ENCODE measurements at places on chromosomes 2 and 18. TPM values are rescaled to one million over a fixed set of nuclear protein-coding genes. Genes with fewer than 3 reads are reported as not detected.
A peak's percentile ranks its signal among the peaks of the same experiment; 100 is the strongest.

The ADCYAP1 gene
- polyA plus RNA-seq: not detected

GRCh38 chr2:72929010-72929409 lies 11.7 kb downstream of the EMX1 start:
- no peaks in the 10 kb centered on the region for H3K4me1 ChIP-seq
- H3K36me3 ChIP-seq: no peaks in the 10 kb centered on the region
- no peak overlapping the region for H3K27ac ChIP-seq
- DNase-seq: no peak

The DTNA gene
- polyA plus RNA-seq: 47.8 TPM

The SALL3 gene
- not detected for polyA plus RNA-seq

GRCh38 chr2:122670897-122671296 lies 915.4 kb downstream of the TSN start:
- H3K36me3 ChIP-seq: no peaks in the 10 kb centered on the region
- H3K27ac ChIP-seq: no peak overlapping the region
- no peaks in the 10 kb centered on the region for H3K4me1 ChIP-seq
- DNase-seq: no peak
- H3K27me3 ChIP-seq: no peaks in the 10 kb centered on the region

The GPR148 gene
- not detected for polyA plus RNA-seq

GRCh38 chr2:216081012-216081411 lies 597 bp downstream of the PECR start:
- H3K36me3 ChIP-seq: no peaks in the 10 kb centered on the region
- no peak for DNase-seq
- H3K27ac ChIP-seq: no peak overlapping the region
- H3K4me1 ChIP-seq: no peaks in the 10 kb centered on the region
- peak overlapping the region; percentile 37 for H3K4me3 ChIP-seq

DNA sequence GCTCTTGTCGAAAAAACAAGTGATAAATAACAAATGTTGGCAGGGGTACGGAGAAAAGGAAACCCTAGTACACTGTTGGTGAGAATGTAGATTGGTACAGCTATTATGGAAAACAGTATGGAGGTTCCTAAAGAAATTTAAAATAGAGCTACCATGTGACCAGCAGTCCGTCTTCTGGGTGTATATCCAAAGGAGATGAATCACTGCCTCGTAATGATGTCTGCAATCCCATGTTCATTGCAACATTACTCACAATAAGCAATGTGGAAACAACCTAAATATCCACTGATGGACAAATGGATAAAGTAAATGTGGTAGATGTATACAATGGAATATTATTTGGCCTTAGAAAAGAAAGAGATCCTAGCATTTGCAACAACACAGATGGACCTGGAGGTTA lies 50.6 kb downstream of the SLC16A14 start:
- H3K27ac ChIP-seq: no peak overlapping the region
- H3K4me3 ChIP-seq: no peak overlapping the region
- no peaks in the 10 kb centered on the region for H3K36me3 ChIP-seq
- H3K4me1 ChIP-seq: no peaks in the 10 kb centered on the region
- H3K27me3 ChIP-seq: no peaks in the 10 kb centered on the region
- no peak for DNase-seq

The MC2R gene
- polyA plus RNA-seq: not detected

DNA sequence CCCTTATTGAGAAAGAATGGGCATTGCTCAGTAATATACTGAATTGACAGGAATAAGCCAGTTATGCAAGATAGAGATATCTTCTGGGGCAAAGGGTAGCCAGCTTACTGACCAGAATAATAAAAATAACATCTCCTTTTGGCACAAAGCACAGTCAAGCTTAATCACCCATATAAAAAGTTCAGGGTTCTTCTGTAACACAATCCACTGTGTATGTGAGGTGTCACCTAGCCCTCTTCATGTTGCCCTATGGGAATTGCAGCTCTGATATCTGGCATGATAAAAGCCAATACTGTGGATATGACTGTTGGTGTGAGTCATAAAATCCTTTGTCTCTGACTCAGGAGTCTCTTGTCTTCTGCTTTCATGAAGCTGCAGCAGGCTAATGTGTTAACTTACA lies 90.8 kb downstream of the DSEL start:
- no peaks in the 10 kb centered on the region for H3K4me1 ChIP-seq
- no peak overlapping the region for H3K4me3 ChIP-seq
- H3K27ac ChIP-seq: no peak overlapping the region
- no peaks in the 10 kb centered on the region for H3K36me3 ChIP-seq

DNA sequence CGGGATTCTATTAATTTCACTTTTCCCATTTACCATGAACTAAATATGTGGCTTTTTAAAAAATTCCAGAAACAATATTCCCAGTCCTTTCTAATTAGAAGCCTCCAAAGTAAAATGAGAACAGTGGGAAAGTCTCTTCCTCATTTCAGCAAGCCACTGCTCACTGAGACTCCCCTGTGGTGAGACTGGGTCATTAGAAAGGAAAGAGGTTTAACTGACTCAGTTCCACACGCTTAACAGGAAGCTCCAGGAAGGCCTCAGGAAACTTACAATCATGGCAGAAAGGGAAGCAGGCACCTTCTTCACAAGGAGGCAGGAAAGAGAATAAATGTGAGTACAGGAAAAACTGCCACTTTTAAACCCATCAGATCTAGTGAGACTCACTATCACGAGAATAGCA lies 258.9 kb upstream of the CHAC2 start:
- H3K4me3 ChIP-seq: no peak overlapping the region
- no peaks in the 10 kb centered on the region for H3K27me3 ChIP-seq
- no peak overlapping the region for H3K27ac ChIP-seq
- no peak for DNase-seq
- no peaks in the 10 kb centered on the region for H3K4me1 ChIP-seq
- H3K36me3 ChIP-seq: no peaks in the 10 kb centered on the region

- no peaks in the 10 kb centered on the region for H3K36me3 ChIP-seq
- no peaks in the 10 kb centered on the region for H3K4me1 ChIP-seq
- DNase-seq: no peak
Observed at GRCh38 chr2:233336541-233336940, 17.8 kb upstream of the DGKD start.

- DNase-seq: no peak
- H3K27ac ChIP-seq: no peak overlapping the region
- no peaks in the 10 kb centered on the region for H3K27me3 ChIP-seq
- H3K36me3 ChIP-seq: peaks cover 5% of the 10 kb centered on the region
Observed at GRCh38 chr2:10635430-10635829, 54.3 kb downstream of the NOL10 start.

- H3K4me1 ChIP-seq: no peaks in the 10 kb centered on the region
- H3K4me3 ChIP-seq: no peak overlapping the region
- no peaks in the 10 kb centered on the region for H3K27me3 ChIP-seq
Observed at GRCh38 chr2:117027646-117028045, 786.8 kb upstream of the DDX18 start.

GRCh38 chr2:37671009-37671815 lies at the start of gene CDC42EP3:
CDC42EP3 (minus strand) TSS chr2:37671642; CDS start chr2:37646587, 25,055 bp downstream.
- no peaks in the 10 kb centered on the region for H3K27me3 ChIP-seq
- peak; percentile 92 for DNase-seq
- peaks cover 3% of the 10 kb centered on the region for H3K4me1 ChIP-seq
- H3K4me3 ChIP-seq: peak within 1 kb of the TSS; percentile 97

DNA sequence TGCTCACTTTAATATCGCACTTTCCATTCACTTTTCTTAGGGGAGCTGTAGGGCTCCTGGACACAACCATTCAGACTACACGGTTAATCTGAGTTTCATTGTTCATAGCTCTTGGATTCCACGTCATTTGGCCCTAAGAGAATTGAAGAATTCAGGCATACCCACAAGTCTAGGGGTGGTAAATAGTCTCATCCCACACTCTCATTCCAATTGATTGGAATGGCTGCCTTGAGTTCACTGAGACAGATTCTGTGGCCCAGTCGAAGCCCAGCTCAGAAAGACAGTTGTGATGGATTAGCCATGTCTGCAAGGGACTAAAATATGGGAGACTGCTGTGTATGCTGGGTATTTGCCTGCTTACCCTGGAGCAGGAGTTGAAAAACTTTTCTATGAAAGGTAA lies 124.6 kb downstream of the TFCP2L1 start:
- H3K27me3 ChIP-seq: no peaks in the 10 kb centered on the region
- no peak overlapping the region for H3K27ac ChIP-seq
- no peak overlapping the region for H3K4me3 ChIP-seq

All from aorta (tissue), 5 donors.